Renal cortex interstitium (tissue), 15 donors: ENCODE measurements at places on chromosomes 12 and 14. TPM values are rescaled to one million over a fixed set of nuclear protein-coding genes. Genes with fewer than 3 reads are reported as not detected.

Gene PRPH
- 0.32 TPM for polyA plus RNA-seq

Gene POU6F1
- polyA plus RNA-seq = 14.0 TPM

Gene SLIRP
- 97.3 TPM for polyA plus RNA-seq

Gene NOS1
- polyA plus RNA-seq = 0.65 TPM

Gene KRT78
- not detected for polyA plus RNA-seq

Gene CMKLR1
- 5.1 TPM for polyA plus RNA-seq

Gene TAS2R20
- polyA plus RNA-seq = 4.0 TPM

Gene SLC5A8
- 41.3 TPM for polyA plus RNA-seq

Gene PDE3A
- polyA plus RNA-seq = 24.5 TPM

Gene FANCM
- polyA plus RNA-seq = 11.1 TPM

Gene FSCB
- polyA plus RNA-seq = not detected

Gene TRMT5
- polyA plus RNA-seq = 22.9 TPM

Gene PIWIL1
- 0.54 TPM for polyA plus RNA-seq

Gene OVCH1
- 0.67 TPM for polyA plus RNA-seq

Gene MYBPC1
- polyA plus RNA-seq = 1.0 TPM
